Kidney tubule cell (primary cell): ENCODE measurements at places on chromosomes 5 and 9.
A peak's percentile ranks its signal among the peaks of the same experiment; 100 is the strongest.

- DNase-seq, result peak; percentile 12
Measured at GRCh38 chr9:93567271-93567959, 9.0 kb upstream of the PHF2 start.

DNA sequence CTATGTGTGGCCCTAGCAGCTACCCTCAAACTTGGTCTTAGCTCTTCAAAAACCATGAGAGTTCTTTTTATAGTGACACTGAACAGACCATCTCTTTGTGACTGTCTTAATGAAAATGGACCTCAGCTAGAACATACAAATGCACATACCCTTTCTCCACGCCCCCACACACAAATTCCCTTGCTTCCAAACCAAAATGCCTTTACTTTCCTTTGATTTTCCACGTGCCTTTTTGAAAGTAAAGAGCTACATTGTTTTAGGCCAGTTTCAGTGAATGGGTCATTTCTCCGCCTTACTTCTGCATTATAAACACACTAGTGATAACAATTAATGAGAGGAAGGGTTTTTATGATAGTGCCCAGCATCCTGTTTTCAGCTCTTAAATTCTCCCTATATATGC is 105.8 kb upstream of the EFNA5 start:
- no peak for DNase-seq

- DNase-seq, result peak; percentile 27
Measured at GRCh38 chr5:39423331-39423751, 1.4 kb downstream of the DAB2 start.

DNA sequence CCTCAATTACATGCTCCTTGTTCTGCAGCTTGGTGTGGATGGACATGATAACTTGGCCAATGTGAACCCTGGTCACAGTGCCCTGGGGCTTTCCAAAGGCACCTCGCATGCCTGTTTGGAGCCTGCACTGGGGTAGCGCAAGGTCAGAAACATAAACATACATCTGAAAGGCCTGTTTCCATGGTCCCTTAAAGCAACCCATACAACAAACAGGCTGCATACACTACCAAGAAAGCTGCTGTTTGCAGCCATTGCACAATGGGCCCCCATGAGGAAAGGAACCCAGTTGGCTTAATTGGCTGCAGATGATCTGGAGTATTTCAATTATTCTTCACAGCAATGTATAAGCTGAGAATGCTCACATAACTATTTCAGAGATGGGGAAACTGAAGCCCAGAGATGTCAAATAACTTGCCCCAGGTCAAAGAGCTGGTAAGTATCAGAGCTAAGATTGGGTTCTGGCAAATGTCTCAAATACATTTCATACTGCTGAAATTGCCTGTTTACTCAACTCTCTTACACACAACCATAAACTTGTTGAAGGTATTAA is 233.9 kb downstream of the ASTN2 start:
- no peak for DNase-seq

DNA sequence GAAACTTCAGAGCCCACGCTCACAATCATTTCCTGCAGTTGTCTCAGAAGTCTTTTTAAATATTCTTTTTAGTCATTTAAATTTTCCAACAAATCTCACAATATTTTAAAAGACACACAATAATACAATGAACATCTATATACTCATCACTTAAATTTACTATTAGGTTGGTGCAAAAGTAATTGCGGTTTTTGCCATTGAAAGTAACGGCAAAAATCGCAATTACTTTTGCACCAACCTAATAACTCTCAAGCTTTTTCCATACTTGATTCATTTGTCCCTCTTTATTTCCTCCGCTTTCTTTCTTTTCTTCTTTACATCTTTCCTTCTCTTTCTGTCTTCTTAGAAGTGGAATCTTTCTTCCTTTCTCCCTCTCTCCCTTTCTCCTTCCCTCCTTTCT is 19.2 kb upstream of the TMEM215 start:
- no peak for DNase-seq

DNA sequence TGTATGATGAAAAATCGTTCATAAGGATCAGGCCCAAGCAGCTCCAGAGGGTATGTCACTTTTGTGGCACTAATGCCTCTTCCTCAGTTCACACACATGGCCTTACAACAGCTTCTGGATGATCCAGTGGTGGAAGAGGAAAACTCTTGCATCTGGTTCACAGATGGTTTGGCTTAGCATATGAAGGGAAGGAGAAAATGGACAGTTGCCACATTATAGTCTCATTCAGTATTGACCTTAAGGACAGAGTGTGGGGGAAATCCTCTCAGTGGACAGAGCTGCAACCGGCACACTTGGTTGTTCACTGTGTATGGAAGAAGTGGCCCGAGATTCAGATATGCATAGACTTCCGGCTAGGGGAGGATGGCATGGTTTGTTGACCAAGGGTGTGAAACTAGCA is 22.8 kb downstream of the C9orf57 start:
- DNase-seq, result no peak

DNA sequence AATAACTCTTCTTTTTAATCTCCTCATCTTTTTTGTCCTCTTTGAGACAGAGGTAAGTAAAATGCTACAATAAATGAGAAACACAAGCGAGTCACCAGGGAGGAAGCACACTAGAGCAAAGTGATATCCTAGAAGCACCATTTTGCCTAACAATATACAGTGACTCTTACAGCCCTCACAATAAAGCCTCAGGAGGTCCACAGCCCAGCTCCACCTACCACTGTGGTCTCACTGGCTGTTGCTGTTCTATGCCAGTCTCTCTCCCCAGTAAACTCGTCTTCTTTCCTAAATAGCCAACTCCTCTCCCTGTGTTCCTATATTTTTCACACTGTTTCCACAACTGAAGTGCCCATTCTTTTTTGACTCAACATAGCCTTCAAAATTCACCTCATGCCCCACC is 44.3 kb downstream of the TNFSF15 start:
- no peak for DNase-seq

DNA sequence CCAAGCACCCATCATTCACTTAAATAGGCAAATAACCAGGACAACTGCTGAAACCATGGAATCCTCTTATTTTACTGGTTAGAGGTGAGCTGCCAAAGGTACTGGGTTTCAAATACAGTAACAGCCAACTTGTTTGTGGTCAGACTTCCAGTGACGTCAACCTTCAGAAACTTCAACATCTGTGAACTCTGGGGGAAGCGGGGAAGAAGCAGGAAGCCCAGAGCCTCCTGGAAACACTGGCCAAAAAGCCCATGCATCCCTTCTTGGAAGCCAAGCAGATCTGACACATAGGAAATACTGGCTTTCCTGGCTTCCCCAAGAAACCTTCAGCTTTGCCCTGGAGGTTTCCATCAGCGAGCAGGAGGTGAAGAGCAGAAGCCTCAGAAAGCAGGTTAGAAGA is 4.9 kb upstream of the FRRS1L start:
- no peak for DNase-seq

DNA sequence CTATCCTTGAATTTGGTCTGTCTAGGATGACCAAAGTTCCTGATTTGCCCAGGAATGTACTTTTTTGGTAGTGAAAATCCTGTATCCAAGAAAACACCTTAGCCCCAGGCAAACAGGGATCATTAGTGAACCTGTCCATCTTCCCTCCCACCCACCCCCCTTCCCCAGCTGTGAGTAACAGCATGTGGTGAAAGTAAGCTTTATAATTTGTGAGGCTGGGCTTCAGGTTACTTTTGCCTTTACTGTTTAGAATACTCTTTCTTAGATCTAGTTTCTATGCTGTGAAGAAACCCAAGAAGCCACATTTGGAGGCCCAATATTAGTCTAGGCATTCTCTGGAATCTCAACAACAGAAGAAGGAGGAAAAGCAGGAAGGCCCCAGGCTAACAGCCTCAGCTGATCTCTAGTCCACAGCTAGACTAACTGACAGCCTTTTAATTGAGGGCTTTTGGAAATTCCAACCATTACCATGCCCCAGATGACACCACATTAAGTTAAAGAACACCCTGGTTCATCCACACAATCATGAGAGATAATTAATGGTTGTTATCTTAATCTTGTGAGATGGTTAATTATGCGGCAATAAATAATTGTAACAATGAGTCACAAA is 703.0 kb upstream of the NUDT12 start:
- DNase-seq, result no peak

DNA sequence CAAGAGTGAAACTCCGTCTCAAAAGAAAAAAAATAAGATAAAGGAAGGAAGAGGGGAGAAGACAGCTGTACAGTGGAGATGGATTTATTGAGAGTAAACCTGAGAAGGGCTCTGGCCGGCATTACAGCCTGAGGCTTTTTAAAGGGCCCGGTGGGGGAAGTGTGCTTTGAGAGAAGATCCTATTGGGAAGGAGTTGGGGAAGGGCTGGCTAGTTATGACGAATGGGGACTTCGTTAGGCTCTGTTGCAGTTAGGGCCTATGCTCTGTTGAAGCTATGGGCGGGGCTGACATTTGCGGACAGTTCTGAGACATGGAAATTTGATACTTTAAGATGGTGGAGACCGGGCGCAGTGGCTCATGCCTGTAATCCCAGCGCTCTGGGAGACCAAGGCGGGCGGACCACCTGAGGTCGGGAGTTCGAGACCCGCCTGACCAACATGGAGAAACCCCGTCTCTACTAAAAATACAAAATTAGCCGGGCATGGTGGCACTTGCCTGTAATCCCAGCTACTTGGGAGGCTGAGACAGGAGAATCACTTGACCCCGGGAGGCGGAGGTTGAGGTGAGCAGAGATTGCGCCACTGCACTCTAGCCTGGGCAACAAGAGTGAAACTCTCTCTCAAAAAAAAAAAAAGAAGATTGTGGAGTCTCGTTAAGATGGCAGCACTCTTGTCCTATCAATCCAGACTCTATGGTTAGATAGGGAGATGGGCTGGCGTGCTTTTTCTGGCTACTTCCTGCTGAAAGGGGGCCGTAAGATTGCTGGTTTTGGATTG is 33.2 kb downstream of the C9orf50 start:
- no peak for DNase-seq

DNA sequence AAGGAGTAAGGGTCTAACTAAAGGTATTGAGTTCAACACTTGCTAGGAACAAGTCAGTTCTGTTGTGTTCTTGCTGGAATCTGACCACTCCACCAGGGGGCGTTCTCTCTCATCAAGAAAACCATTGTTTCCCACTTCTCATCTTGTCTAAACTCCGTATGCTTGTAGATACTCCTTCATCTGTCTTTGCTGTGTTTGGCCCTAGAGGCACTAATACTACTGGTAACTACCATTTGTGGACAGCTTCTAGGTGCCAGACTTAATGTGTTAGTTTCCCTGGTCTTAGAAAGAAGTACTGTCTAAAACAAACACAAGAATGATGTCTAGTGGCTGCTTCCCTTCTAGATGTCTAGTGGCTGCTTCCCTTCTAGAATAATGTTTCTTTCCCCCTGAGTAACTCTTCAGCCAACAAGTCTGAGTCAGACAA is 18.7 kb upstream of the PTPDC1 start:
- peak; percentile 80 for DNase-seq

DNA sequence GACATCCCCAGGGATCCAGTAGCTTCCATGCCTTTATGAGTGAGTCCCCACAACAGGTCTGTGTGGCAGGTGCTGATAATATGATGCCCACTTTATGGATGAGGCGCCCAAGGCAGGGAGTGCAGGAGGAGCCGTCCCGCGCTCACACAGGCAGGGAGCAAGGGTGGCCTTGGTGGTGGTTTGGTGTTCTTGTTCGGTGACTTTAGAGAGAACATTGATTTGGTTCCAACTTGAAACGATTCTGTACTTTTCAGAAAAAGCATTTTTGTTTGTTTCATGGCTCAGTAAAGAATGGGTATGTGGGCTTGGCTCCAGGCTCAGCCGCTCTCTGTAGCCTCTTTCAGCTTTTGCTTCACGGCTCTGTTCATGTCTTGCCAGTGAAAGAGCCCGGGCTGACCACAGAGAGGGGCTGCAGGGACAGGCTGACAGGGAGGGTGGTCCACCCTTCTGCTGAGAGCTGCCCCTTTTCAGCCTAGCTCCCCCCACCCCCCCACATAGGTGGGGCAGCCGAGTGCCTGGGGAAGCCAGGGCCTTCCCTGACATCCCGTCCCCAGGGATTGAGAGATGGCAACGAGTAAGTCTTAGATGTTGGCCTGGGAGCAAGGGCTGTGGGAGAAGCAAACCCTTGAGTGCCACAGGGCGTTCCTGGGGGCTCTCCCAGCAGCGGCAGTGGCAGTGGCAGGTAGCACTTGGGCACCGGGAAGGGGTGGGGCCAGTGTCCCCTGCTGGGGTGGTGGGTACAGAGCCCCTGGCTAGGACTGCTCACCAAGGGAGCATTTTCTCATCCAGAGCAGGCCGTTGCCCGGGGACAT is 28.0 kb downstream of the NCS1 start:
- no peak for DNase-seq

DNA sequence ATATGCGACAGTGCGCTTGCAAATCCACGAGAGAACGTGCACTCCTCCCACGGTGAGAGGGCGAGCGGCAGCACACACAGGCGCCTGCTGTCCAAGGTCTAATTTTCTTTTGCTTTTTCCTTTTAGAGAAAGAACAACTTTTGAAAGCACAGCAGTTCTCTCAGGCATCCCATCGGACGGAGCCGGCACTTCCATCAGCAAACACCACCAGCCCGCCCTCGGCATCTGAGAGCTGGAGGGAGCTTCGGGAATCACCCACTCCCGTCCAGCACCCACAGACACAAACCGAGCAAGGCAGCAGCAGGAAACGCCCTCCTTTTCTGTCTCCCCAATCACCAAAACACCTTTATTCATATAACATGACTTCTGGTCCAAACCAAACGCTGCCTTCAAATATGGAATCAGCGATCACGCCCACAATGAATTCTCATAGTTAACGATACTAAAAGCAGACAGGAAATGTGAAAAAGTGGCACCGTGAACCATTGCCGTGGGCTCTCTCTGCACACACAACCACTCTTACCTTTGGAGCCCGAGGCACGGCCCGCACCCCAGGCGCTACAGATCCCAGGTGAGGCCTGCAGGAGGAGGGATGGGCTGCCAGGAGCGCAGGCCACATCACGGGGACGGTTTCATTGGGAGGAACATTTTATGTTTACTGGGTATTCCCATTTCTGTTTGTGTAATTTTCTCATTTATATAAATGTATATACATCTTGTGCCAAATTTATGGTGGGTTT is 14.2 kb downstream of the LPCAT1 start:
- no peak for DNase-seq

DNA sequence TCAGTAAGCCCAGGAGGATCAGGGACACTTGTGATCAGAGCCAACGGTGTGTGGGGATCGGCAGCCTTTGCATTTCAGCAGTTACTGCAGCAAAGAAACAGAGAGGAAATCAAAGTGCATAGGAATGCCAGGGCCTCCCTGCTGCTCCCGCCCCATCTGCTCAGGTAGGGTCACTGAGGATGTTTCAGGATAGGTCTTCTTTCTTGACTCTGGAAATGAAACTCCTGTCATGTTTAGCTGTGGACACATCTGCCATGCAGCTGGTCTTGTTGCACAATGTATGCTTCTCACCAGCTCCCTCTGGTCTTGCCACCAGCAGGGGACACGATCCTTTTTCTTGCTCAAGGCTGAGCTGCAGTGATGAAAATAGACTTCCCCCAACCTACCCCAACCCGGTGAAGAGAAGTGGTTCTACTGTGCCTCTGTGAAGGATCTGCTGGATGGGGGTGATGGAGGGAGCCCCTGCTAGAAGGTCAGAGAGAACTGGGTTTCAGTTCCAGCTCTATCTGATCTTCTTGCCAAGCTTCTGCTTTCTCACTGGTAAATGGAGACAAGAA is 185.2 kb upstream of the KLF4 start:
- no peak for DNase-seq

- DNase-seq, result no peak
Measured at GRCh38 chr5:84605241-84605640, 220.6 kb upstream of the EDIL3 start.

- peak; percentile 57 for DNase-seq
Measured at GRCh38 chr5:79075646-79076426, 6.3 kb downstream of the BHMT2 start.
